IMR-90 (cell line): ENCODE measurements at places on chromosomes 2 and 18.

- no peak for DNase-seq
These were observed 173.9 kb downstream of the DNAH6 start for GRCh38 chr2:84690225-84690624.

- DNase-seq = no peak
These were observed 34.4 kb downstream of the KCNG2 start for GRCh38 chr18:79832169-79832568.

GRCh38 chr18:9575558-9575957 is 38.8 kb downstream of the PPP4R1 start:
- DNase-seq = peak; percentile 98

- peak; percentile 27 for DNase-seq
These were observed 132.8 kb downstream of the ARHGAP15 start for GRCh38 chr2:143261986-143262385.

DNA sequence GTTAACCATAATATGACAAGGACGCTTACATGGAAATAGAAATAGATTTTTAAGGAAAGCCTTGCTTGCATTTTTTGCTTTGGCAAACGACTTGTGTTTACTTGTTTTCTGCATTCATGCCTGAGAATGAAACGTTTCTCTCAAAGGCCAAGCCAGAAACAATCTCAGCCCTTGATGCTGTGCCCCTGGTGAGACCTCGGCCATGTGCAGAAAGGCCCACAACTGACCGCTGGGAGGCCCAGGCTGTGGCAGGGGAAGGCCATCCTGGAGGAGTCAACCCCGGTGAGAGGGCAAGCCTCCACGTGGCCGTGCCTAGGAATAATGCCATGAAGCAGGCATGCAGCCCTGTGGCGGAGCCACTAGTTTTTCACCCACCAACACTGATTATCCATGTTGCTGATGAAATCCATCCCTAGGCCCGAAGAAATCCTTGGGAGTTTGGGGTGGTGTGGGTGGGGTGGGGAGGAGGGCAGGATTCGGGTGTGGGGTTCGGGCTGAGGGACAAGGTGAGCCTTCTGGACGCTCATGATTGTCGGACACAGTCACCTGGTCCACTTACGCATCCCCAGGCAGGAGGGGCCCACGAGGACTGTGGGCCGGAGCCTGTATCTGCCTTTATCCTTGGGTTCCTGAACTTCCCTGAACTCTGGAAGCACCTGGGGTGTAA is 107.6 kb upstream of the APCDD1 start:
- DNase-seq = no peak

- DNase-seq = no peak
These were observed 57.1 kb downstream of the CD226 start for GRCh38 chr18:69890558-69890957.

- peak; percentile 2 for DNase-seq
These were observed 78.6 kb downstream of the CALCRL start for GRCh38 chr2:187369471-187369870.

DNA sequence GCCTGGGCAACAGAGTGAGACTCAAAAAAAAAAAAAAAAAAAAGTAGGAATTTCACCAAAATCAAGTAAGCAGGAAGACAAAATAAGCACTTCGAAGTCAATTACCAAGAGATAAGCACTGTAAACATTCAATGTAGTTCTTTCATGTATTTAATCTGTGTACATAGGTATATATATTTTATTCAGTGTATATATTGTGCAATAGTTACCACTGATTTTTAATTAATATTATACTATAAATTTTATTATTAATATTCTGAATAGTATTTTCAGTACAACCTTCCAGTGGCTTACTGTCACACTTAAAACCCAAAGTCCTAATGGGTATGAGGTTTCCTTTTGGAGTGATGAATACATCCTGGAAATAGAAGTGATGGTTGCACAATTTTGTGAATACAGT is 9.1 kb downstream of the APLF start:
- no peak for DNase-seq

DNA sequence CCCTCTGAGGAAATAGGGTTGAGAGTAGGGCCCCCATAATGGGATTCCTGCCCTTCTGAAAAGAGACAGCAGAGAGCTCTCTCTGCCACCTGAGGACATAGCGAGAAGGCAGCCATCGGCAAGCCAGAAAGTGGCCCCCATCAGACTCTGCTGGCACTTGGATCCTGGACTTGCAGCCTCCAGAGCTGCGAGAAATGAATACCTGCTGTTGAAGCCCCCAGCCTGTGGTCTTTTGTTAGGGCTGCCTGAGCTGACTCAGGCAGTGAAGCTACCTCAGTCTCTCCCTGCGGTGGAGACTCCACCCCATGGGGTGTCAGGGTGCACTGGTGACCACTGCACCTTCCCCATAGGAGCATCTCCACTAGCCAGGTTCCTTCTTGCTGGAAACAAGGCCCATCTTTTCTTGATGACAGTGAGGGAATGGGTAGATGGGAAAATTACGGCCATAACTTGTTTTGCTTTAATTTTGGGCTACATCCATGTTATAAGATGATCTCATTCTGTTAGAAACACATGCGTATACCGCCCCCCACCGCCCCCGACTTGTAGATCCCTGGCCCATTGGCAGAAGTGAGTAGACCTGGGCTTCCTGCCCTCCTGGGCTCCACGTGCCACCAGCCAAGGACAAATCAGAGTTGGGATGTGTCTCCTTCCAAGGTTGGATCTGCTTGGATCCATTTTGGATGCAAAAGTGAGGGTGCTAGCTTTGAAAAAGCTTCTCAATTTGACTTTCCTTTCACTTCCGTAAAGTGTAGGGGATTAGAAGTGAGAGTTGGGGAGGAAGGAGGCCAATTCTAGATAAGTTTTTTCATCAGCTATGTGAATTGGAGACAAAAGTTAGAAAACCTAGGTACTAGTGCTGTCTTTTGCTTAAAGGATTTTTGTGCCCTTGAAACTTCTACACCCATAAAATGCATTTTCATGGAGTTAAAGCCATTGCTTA is 42.9 kb downstream of the NCK2 start:
- no peak for DNase-seq

DNA sequence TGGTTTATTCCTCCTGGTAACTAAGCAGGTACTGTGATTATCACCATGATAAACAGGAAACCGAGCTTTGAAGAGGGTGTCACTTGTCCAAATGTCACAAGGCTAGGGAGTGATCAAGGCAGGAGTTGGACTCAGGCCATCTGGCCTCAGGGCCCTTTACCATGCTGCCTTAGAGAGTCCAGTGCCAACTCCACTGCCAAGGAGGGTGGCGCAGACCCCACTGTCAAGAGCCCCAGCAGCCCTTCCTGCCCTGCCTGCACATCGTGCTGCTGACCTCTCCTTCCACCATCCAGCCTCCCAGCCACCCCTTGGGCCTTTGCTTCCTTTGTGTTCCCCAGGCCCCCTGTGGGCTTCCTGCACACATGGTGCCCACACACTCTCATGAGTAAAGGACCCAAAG is 48.3 kb downstream of the TNS1 start:
- DNase-seq = no peak

GRCh38 chr2:181366675-181367175 is 90.5 kb upstream of the ITGA4 start:
- no peak for DNase-seq

GRCh38 chr2:167652401-167652800 is 595.0 kb downstream of the STK39 start:
- DNase-seq = no peak

GRCh38 chr18:30016179-30016578 is 1026.4 kb downstream of the DSC3 start:
- DNase-seq = no peak

DNA sequence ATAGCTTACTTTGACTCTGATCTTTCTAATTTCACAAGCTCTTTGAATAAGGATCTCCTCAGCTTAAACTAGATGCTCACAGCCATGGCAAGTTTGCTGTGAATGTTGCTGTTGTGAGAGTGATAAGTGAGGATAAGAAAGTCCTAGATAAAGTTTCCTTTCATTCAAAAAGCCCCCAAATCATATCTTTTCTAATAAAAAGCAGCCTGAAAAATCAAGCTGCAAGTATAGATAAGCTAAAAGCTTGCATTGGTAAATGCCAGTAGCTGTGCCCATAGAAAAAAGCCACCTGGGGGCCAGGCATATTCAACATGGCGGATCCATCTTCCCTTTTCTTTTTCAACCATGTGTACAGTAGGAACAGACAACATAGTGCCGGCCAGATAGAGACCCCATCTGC is 4.3 kb downstream of the NLRC4 start:
- no peak for DNase-seq

GRCh38 chr18:58349650-58350049 is 279.2 kb downstream of the ALPK2 start:
- DNase-seq = no peak

- no peak for DNase-seq
These were observed 13.3 kb downstream of the ST3GAL5 start for GRCh38 chr2:85875350-85876050.

DNA sequence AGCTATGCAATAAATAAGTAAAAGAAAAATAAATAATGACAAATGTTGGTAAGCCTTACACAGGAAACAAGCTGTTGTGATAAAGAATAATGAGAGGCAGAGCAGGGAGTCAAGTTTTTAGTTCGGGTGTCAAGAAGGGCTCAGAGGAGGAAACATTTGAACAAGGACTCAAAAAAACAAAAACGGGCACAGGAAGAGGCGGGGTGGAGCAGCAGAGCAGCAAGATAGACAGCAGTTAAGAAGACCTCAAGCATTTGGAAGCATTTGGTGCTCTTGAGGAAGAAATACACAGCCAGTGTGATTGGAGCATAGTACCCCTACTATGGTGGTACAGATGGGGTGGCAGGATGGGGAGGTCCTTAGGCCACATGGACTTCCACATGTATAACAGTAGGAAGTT is 2.8 kb downstream of the TMEM169 start:
- DNase-seq = no peak

- DNase-seq = no peak
These were observed 8.5 kb upstream of the LBH start for GRCh38 chr2:30222636-30223360.

- DNase-seq = peak; percentile 69
These were observed 107.7 kb upstream of the RAB27B start for GRCh38 chr18:54720620-54721019.

DNA sequence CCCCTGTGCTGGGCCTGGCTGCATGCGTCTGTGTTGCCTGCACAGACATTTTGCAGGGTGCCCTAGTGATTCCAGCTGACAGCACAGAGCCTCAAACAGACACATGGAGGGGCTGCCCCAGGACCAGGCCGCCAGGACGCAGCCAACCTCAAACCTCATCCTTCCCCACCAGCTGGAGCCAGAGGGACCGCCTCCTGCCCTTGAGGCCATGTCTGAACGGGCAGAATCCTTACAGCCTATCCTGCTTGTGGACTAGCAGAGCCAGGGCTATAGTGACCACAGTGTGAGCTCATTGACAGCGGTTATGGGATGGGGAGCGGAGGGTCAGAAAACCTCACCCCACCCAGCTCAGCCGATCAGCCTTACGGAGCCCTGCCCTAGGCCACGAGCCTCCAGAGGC is 22.4 kb downstream of the ODC1 start:
- no peak for DNase-seq

GRCh38 chr2:39779341-39779851 is 338 bp upstream of the THUMPD2 start:
- no peak for DNase-seq

- no peak for DNase-seq
These were observed 78.9 kb upstream of the OTOS start for GRCh38 chr2:240219208-240219890.

DNA sequence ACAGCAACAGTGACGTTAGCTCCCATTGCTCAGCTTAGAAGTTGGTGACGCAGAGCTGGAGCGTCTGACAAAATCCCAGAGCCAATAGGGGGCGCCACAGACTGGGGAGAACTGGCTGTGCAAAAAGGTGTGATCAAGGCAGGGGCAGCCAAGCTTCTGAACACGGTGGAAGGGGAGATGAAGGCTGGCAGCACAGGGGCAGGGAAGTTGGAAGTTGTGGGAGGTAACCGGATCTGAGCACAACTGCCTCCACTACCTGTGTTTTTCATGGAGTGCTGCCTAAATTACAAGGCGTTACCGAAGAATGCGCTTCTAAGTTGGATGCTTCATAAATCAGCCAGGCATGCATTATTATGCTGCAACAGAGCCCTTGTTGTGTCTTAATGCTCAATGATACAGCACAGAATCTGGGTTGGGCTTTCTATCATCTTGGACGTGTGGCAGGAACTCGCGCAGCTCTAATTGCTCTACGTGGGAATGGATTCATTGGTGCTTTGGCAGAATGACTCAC is 370.0 kb downstream of the SLC4A3 start:
- DNase-seq = peak; percentile 29

DNA sequence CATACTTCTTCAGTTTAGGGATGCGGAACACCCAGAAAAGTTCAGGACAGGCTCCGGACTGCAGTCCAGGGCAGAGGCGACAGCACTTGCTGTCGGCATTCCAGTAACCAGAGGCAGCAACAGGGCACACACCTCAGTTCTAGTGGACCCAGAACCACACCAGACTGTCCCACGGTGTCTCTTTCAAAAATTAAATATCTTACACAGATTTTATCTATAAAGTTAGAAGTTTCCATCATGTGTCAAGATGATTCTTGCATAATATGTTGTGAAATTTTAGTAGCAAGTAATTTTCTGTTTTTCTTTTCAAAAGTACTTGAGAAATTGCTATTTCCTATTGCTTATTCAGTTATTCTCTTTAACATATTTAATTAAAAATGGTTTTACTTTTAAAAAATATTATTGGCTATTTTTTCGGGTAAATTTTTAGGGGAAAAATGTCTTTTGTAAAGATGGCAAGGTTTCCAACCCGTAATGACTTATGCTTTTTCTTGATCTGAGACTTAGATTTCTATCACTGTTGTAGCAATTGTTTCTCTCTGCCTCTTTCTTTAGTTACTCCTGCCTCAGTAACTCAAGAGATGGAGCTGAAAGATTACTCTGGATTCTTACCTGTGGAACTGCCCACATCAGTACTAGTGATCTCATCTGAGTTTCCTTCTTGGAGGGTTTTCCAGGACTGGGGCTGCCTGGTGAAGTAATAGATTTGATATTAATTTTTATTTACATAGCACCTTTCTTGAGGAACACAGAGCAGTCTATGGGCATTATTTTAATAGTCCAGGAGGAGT is 182.7 kb downstream of the LTBP1 start:
- DNase-seq = no peak

DNA sequence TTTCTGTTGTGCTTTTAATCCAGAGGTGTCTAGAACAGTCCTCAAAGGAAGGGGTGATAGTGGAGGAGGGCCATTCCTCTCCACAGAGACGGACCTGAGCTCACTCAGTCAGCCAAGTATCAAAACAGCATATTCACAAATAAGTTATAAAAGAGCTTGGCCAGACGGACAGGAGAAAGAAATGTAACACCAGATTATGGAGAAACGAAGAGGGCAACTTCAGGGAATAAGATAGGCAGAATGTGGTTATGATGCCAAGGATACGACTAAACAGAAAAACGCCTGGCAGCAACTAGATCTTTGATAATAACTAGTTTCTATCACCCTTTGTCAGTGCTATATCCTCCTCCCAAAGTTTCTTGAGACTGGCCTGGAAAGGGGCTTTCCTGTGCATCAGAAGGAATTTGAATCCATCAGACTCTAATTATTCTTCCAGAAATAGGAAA is 42.5 kb downstream of the MAP4K3 start:
- no peak for DNase-seq
